ENCODE measurements at places on chromosomes 2 and 18.
A peak's percentile ranks its signal among the peaks of the same experiment; 100 is the strongest.

- DNase-seq, result no peak
Observed at GRCh38 chr2:147843391-147843863, 1.4 kb upstream of the ACVR2A start.

DNA sequence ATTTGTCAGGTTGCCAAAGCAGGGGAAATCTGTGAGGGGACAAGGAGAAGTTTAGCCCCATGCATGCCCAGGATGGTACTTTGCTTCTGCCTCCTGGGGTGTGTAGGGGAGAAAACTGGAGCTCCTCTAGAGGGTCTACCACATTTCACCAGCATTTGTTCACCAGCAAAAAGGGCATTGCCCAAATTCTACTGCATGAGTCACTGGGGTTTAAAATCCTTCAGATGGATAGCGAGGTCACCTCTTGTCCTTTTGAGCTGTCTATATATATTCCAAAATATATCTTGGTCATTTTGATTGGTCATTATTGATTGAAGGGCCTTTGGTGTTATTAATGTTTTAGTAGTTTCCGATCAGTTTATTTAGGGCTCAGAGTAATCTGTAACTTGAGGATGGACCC, 18.7 kb downstream of the FHOD3 start:
- DNase-seq, result no peak

GRCh38 chr2:126981476-126981875, 82.8 kb downstream of the TEX51 start:
- no peak for DNase-seq

- no peak for DNase-seq
Observed at GRCh38 chr18:51212606-51213005, 15.1 kb upstream of the MEX3C start.

DNA sequence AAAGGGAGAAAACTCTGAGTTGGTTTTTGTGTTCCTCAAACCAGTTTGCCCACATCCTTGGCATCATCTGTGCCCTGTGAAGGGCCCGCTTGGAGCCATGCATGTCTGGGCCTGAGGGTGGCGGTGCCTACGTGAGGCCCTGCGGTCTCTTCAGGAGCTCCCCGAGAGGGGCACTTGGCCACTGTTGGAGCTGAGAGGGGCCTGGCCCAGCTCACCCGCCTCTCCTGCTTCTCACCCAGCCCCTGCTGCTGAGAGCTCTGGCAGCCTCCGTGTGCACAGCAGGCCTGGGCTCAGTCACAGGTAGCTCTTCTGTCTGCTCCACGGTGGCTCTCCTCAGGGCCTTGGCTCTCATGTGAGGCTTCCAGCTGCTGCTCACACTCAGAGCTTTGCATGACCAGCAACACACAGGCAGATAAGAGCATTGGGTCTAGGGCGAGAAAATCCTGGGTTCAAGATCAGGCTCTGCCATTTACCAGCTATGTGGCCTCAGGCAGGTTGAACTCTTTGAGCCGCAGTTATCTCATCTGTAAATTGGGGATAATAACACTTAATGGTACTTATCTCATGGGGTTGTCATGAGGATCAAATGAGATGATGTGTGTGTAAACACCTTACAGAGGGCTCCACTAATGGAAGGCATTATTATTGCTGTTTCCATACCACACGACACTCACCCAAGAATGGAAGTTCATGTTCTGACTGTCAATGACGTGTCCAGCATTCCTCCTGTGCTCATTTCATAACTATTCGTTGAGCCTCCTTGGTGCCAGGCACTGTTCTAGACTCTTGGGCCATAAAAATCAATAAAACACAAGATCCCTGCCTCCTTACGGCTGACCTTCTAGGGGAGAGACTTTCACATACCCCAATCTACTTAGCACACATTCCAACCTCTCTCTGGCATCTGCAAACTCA, 41.6 kb upstream of the PLB1 start:
- no peak for DNase-seq

GRCh38 chr2:104434318-104434792, 419.6 kb upstream of the POU3F3 start:
- DNase-seq, result no peak

DNA sequence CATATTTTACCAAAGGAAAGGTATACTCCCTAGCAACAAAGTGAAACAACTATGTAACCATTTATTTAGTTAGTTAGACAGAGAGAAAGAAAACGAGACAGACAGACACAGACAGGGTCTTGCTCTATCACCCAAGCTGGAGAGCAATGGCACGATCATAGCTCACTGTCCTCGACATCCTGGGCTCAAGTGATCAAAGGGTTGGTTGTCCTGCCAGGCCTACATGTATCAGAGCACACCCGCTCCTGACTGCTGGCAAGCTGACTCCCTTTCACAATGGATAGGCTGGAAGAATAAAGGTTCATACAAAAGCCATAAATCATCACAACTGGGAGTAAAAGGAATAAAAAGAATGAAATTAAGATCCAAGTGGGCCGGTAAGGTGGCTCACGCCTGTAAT, 53.5 kb downstream of the ATL2 start:
- no peak for DNase-seq

DNA sequence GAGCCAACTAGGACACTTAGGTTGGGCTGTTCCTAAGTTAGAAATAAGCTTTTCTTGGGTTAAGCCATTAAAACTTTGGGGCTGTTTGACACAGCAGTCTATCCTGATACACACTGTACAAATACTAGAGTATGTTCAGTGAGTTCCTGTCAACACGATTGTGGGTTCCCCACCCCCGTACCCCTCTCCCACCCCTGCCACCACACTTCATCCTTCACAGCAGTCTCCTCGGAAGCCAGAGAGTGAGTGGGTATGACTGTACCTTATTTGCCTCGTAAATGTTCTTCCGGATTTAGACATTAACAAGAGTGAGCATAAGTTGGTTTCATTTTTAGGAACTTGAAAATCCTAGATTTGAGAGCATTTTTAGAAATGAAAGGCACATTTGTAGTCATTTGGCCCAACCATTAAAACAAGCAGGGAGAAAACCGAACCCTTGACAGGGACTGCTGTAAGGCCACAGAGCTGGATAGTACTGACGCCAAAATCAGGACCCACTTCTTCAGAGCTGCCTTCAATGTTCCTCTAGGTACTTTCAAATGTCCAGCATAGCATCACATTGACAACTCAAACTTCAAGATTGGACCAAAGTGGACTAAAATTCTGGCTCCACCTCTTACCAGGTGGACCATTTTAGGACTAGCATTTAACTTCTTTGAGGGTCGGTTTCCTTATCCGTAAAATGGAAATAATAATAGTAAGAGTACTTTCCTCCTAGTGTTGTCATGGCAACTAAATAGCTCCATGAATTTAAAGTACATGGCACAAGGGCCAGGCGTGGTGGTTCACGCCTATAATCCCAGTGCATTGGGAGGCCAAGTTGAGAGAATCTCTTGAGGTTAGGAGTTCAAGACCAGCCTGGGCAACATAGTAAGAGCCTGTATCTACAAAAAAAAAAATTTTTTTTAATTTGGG, 166.3 kb upstream of the SERTAD2 start:
- DNase-seq, result no peak

- DNase-seq, result no peak
Observed at GRCh38 chr18:14933049-14933851, 185.3 kb downstream of the ANKRD30B start.

GRCh38 chr2:119490653-119491195, 33.6 kb downstream of the SCTR start:
- DNase-seq, result no peak

- DNase-seq, result no peak
Observed at GRCh38 chr2:224982910-224983711, 59.2 kb downstream of the DOCK10 start.

GRCh38 chr18:49055754-49056172, 105.0 kb upstream of the SMAD7 start:
- no peak for DNase-seq

DNA sequence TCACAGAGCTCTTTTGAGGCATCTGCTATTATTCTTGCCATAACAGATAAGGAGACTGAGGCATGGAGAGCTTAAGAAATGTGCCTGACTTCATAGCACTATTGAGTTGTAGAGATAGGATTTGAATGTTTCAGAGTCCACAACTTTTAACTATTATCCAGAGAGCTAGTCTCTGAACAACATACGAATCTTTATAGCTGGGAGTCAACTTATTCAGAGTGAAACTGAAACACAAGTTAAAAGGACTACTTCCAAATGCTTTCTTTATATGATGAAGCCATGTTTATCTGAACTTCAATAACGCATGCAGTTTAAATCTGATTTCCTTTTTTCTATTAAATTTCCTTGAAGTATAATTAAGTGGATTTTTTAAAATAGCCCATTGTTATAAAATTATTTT, 268.8 kb downstream of the IKZF2 start:
- DNase-seq, result no peak

- DNase-seq, result peak; percentile 81
Observed at GRCh38 chr2:20450201-20450999, 3.5 kb downstream of the RHOB start.
